ENCODE measurements at places on chromosomes 6 and 20.

DNA sequence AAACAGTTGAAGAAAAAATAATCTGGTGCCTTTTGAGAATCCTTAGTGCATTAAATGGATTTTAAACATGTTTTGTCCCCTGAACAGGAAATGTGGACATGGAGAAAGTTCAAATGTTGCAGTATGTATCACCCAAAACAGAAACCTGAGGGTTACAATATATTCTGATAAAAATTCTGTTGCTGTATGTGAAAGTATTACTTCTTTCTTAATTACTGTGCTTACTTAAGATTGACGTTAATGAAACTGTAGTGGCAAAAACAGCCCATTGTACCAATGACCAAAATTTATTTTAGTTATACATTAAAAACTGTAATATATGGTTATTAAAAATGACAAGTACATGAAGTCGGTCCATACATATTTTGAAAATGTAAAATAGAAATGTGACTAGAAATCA, 100.6 kb downstream of the PRDM1 start:
- no peak for DNase-seq

DNA sequence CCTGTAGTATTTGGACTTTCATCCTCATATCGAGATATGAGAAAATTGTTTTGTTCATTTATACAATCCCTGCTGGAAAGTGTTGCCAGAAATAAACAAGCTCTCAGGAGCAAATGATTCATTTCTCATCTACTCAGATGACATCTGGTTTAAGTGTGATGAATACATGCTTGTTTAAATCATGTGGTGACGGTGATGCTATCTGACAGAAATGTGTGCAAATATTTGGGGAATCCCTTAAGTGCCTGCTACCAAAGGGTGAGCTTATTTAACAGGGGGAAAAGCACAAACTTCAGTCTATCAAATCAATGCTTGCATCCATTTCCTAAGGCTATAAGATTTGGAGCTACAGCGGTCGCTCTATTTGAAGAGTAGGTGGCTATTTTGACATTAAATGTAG, 368.3 kb upstream of the SASH1 start:
- no peak for DNase-seq

DNA sequence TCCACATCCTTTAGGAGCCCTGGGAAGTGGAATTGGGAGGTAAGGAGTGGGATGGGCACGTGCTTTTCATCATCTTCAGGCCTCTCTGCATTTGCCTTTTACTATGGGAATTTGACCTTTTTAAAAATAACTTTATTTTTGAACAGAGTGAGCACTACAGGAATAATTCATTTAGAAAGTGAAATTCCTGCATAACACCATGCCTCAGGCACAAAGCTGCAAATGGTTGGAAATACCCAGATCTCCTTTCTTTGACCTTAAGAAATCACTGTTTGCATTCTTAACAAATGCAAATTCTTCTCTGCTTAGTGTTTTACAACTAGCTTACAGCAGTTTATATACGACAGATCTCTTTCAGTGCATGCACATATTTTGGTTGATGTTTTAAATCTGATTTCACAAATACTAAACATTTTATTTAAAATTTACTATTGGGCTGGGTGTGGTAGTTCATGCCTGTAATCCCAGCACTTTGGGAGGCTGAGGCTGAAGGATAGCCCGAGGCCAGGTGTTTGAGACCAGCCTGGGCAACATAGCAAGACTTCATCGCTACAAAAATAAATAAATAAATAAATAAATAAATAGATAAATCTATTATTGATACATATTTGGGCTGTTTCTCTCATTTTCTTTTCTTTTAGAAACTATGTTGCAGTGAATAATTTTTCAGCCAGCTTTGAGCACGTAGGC, 24.5 kb downstream of the CST8 start:
- no peak for DNase-seq

DNA sequence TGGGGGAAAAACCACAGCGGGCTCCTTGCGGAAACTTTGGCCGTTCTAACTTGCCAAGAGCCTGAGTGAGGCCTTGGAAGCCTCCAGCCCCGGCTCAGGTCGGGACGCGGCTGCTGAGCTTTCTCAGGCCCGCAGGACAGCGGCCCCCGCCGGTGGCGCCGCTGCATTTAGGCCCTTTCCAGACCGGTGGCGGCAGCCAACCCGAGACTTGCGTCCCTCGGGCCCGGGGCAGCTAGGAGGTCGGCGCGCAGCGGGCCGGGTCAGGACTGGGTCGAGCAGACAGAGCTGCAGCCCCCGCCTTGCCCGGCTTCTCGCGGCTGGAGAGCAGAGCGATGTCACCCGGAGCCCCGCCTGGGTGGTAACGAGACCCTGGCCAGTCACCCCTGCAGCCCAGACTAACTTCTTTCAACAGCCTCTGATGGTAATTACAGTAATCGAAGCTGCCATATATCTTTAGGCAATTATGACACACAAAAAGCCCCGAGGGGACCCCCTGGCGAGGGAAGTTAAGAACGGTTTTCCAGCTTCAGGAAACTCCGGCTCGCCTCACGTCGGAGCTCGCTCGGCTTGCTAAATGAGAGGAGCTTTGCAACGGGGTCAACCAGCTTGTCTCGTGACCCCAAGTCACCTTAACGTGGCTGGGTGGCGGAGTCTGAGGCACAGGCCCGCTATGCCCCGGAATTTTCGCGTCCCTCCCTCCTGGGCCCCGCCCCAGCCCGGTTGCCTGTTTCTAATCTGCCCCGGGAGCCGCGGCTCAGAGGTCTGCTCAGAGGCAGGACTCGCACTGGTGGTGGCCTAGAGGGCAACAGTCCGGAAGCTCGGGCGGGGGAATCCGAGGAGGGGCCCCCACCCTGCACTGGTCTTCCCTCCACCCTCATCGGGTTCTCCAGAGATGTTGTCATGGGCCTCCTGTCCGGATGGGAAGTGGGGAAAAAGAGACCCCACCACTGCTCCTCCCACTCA, 3.0 kb downstream of the NR2E1 start:
- DNase-seq = no peak

GRCh38 chr6:50271817-50272216, 222.1 kb upstream of the DEFB112 start:
- no peak for DNase-seq

- DNase-seq = no peak
Observed at GRCh38 chr20:59438201-59438600, 137.8 kb downstream of the EDN3 start.

GRCh38 chr6:159035891-159036290, 8.9 kb downstream of the TAGAP start:
- no peak for DNase-seq

DNA sequence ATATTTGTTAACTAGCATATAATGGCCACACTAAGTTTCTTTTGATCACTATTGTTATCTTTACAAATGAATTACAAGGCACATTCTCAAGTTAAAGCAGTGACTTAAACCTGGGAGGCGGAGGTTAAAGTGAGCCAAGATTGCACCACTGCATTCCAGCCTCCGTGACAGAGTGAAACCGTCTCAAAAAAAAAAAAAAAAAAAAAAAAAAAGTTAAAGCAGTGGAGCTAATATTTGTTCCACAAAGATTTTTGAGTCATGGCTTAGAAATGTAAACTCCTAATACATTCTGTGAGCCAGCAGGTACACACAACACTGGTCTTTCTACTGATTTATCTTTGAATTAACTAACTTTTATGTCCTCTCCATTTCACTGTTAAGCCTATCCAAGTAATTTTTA, 221.7 kb upstream of the HTR1E start:
- DNase-seq = no peak

- DNase-seq = no peak
Observed at GRCh38 chr6:43097098-43097489, 21.0 kb downstream of the PTK7 start.

DNA sequence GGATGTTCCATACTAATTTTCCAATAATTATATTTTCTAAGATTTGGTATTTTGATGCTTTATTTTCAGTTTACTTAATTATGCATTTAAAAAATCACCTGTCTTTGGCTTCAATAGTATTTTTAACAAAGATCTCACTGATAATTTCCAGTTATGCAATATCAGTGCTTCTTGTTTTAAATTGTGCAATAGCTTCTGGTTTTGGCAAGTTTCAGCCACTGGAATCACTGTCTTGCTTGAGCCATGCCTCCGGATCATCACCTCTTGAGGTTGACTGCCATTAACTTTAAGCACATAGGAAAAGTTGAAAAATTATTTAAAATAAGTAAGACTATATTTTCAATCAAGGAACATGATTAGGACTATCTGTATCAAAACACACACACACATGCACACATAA, 1242.1 kb downstream of the HACE1 start:
- DNase-seq = no peak

DNA sequence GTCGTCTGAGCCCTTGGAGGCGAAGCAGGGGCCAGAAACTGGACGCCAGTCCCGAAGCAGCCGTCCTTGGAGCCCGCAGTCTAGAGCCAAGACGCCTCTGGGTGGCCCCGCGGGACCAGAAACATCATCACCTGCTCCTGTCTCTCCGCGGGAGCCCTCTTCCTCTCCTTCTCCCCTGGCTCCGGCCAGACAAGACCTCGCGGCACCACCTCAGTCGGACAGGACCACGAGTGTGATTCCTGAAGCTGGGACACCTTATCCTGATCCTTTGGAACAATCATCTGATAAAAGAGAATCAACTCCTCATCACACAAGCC, 416 bp downstream of the RSPH4A start:
- no peak for DNase-seq

GRCh38 chr6:152625213-152625612, 11.9 kb downstream of the SYNE1 start:
- DNase-seq = no peak

DNA sequence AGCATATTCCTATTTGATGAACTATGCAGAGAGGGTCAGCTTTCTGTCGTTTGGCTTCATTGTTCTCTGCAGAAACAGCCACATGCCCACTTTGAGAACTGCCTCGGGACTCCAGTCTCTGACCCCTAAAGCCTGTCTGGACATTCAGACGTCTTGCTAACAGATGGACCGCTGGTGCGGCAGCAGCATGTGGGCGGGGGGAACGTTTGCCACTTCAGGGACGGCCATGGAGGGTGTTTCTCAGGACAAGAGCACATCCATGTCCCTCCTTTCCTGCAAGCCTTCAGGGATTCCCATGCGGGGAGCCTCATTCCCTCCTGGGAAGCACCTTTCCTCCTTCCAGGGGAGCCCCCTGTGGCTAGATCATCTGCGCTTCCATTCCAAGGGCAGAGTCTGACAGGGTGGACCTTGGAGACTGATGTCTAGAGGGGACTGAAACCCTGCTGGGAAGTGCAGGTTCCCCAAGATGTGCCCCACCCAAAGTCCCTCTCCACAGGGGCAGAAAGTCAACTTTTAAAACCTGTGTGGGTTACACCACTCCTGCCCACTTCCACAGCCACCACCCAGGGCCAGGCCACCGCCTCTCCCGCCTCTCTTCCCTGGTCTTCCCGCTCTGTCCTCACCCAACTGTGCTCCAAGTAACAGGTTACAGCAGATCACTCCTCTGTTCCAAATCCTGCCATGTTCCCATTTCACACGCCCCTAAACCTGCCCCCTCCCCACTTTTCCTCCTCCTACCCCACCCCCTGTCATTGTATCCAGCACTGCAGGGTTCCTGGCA, 94.8 kb upstream of the PMEPA1 start:
- no peak for DNase-seq

GRCh38 chr6:152271776-152272464, 365.2 kb downstream of the SYNE1 start:
- no peak for DNase-seq

DNA sequence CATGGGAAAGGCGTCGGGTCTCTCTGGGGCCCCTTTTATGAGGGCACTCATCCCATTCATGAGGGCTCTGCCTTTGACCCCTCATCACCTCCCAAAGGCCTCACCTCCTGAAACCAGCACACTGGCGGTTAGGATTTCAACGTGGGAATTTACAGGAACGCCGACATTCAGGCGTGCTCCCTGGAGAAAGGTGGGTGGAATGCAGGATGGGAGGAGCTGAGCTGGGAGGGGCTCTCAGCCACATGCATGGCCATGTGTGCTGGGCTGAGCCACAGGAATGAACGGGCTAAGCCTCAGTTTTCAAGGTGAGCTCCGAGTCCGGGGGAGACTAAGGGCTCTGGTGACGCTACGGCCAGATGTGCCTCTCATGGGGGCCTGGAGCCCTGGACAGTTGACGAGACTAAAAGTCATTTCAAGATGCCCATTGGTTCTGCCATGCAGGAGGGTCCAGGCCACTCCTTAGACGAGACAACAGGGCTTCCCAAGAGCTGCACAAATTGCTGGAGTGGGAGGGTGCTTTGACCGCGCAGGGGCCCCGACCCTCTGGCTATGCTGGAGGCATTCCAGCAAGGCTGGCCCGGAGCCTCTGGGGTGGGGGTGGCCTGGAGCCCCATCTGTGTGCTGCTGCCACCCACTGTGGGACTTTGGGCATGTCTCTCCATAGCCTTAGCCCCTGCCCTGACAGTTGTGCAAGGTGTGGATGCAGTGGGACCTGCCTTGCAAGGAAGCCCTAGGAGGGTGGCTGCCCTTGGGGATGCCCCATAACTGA, 3.8 kb upstream of the ARFGAP1 start:
- DNase-seq = no peak

DNA sequence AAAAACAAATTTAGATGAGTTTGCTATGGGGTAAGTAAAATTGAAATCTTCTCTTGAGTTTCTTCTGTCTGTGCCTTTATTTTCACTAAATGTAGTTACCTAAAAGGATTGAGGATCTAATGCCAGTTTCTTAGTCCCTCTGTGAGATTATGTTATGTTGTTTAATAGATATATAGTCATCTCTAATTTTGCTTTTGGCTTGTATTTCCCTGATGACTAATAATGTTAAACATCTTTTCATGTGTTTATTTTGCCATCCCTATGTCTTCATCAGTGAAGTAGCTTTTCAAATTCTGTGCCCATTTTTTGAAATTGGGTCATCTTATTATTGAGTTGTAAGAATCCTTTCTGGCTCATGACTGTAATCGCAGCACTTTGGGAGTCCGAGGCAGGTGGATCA, 13.7 kb downstream of the QRSL1 start:
- no peak for DNase-seq

DNA sequence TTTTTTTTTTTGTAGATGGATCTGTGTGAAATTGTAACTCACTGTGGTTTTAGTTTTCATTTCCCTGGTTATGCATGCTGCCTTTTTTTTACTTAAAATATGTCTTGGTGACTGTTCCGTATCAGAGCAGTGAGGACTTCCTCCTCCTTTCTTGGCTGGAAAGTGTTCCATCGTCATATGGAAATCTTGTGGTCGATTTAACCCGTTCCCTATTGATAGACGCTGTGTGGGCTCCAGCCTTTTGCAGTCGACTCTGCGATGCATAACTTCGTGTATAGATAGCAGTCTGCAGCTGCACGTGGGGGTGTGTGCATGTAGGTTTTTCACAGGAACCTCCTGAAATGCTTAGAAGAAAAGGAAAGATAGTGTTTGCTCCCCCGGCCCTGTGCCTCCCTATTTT, 28.1 kb upstream of the PNPLA1 start:
- DNase-seq = no peak
